ENCODE measurements at places on chromosomes 7 and 10.

DNA sequence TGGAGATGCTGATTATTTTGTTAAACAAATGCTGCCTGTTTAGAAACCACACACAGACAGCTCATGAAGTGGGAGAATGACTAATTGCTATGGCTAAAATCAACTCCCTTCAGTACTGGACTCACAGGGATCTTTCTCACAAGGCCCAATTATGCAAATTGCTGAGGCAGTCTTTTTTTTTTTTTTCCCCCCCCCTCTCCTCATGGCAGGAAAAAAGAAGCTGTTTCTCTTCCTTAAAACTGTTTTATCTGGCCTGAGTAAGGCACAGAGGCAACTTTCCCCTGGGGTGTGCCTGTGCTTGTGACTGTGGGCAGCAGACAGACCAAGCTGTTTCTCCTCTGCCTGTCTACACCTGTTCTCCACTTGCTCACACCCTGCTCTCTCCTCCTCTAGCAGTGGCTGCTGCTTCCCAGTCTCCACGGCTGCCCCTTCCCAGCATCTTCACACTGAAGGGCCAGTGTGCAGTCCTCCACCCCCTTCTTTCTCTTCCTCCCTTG is 65.4 kb upstream of the STEAP1B start:
- no peak for DNase-seq

GRCh38 chr10:129222436-129222835 is 244.6 kb upstream of the MGMT start:
- no peak for DNase-seq

- DNase-seq, result no peak
These were observed 56.5 kb downstream of the ZNF277 start for GRCh38 chr7:112262855-112263487.

DNA sequence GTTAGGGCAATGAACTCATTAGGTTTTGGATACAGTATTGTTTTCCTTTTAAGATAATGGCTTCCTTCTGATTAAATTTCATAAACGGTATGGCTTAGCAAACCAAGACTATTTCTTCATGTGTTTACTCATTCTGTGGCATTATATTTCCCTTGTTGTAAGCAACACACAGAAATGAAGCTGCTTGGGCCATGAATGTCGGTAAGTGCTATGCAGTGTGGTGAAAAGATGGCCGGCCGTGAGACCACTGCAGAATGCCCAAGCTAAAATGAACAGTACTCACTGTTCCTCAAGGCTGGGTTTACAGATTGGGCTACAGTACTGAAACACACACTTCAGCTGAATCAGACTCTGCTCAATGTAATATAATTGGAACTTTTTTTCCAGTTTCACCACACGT is 8.1 kb downstream of the APBB1IP start:
- no peak for DNase-seq

DNA sequence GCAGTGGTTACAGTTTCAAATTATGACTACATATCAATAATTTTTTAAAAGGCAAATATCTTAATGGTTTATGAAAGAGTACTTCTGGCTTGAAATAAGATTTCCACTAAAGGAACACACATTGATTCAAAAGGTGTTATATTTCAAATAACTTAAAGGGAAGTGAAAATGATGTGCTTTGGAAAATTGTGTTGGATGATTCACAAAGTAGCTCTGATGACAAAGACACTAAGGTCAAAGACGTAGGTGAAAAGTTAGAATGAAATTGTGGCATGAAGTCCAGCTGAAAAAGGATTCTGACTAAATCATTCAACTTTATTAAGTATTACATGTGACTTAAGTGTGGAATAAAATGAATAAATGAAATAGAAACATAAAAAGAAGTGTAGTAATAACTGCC is 20.8 kb upstream of the OR2A5 start:
- no peak for DNase-seq

- DNase-seq, result no peak
These were observed 91.3 kb upstream of the ABI1 start for GRCh38 chr10:26952094-26952493.

GRCh38 chr10:111034598-111035310 is 42.1 kb upstream of the ADRA2A start:
- no peak for DNase-seq

DNA sequence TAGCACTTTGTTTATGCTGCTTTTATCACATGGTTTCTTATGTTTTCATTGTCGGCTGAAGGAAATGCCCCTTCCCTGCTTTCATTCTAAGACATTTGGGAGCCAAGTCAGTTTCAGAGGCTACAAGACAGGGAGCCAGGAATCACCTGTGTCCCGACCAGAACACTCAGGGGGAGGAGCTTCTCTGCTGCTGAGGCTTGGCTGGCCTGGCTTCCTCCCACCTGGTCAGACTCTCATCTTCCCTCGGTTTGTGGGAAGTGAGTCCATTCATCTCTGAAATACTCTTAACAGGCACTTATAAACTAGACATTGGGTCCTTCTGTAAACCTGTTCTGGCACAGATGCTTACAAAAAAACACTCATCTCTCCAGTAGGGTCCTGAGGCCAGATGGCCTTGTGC is 19.6 kb upstream of the GOLGA7B start:
- no peak for DNase-seq

DNA sequence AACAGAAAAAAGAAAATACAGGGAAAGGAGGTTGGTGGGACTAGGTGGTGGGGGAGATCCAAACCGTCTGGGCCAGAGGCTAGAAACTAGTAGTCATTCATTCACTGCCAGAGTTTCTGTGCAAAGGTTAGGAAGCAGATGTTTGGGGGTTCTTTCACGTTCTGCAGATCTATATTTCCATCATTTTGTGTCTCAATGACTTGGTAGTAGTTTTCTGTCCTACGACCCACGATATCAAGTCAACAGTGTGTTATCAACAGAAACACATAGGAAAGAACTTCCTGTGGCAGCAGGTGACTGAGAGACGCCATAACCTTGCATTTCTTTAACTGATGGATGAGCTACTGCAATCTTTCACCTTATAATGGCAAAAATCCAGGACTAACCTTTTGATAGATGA is 1.8 kb downstream of the CEP55 start:
- no peak for DNase-seq

- DNase-seq, result no peak
These were observed 457 bp downstream of the ACADSB start for GRCh38 chr10:123009105-123009820.

GRCh38 chr7:3289996-3290395 is 11.1 kb upstream of the SDK1 start:
- DNase-seq, result no peak

DNA sequence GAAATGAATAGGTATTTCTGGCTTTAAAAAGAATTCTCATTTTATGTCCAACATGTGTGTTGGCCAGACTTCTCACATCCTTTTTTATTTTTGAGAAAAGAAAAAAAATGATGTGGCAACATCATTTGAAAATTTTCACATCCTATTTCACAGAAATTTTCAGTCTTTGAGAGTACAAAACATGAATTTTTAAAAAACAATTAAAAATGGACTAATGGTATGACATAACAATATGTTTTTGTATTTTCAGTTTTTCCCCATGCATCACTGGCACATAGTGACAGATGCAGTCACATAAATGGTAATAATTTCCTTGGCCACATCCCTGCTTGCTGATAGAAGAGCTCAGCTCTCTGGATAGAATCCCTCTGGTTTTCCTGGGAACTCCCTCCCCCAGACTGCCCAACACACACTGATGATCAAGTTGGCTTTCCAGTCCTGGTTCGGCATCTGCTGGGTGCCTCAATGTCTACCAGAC is 188.5 kb upstream of the AGR3 start:
- DNase-seq, result no peak

- DNase-seq, result no peak
These were observed 26.1 kb downstream of the LRRC4 start for GRCh38 chr7:128005117-128005516.

Measured in stimulated activated CD8-positive, alpha-beta memory T cell treated with anti-CD3 and anti-CD28 coated beads, Interleukin-4, amount 100 ng/mL, for 4 hours (primary cell).